ENCODE measurements at places on chromosomes 4 and X. TPM values are rescaled to one million over a fixed set of nuclear protein-coding genes. Genes with fewer than 3 reads are reported as not detected.
A peak's percentile ranks its signal among the peaks of the same experiment; 100 is the strongest.

IL9R gene
- total RNA-seq, result 0.17 TPM

ERVMER34-1 gene
- total RNA-seq, result 3.4 TPM

FAAH2 gene
- total RNA-seq, result 7.5 TPM

ADAM29 gene
- total RNA-seq, result not detected

SPACA5 gene
- total RNA-seq, result not detected

MAGEE1 gene
- total RNA-seq, result 2.2 TPM

- DNase-seq, result no peak
These were observed 134.4 kb downstream of the RASL11B start for GRCh38 chr4:52996261-52997131.

DNA sequence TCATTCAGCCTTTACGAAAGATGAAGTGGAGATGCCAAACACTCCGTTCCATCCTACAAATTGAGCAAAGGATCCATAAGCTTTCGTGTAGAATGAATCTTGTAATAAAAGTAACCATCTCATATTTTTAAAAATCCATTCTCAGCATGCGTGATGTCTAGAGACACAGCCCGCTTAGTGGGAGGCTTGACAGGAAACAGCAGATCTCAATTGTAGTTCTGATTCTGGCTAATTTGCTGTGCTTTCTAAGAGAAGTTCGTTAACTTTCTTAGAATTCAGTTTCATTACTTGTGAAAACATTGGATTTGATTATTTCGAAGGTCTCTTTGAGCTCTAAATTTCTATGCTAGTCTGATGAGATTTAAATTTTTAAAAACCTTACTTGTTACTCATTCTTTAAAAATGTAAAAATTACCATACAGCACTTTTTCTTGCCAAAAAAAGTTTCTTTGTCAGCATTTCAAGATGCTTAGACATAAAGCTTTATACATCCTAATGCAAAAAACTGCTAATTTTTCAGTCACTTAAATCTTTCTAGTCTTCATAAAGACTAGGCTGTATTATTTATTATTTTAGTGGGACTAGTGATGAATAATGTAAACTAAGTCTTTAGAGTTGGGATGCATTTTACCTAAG lies 66.9 kb upstream of the NEIL3 start:
- DNase-seq, result no peak

- DNase-seq, result no peak
These were observed 707.9 kb downstream of the CENPC start for GRCh38 chr4:66837279-66837922.

- DNase-seq, result no peak
These were observed 59.2 kb upstream of the PARM1 start for GRCh38 chr4:74873545-74874301.

DNA sequence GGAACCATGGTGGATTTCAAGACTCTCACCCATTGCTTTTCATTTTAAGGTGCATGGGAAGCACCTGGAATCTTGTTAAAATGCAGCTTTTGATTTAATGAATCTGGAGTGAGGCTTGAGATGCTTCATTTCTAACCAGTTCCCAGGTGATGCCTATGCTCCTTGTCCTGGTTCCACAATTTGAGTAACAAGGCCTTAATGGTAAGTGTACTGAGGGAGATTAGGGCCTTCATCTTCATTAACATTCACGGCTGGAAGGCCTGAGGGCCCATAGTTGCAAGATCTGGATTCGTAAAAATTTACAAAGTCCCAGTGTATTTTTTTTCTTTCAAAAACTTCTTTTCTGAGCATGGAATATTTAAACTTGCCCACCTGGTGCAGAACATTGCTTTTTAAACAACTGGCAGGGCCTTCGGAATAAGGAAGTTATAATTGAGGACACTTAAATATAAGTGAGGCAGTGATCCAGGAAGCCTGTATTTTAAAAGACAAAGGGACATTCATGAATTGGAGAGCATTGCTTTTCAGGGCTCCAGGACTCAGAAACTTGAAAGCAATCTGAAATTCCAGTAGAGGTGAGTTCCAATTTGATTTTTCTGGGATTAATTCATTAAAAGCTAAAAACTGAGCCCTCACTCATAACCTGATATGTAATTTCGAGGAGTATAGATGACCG lies 77.8 kb downstream of the NPNT start:
- DNase-seq, result peak; percentile 17

- DNase-seq, result no peak
These were observed 377.9 kb upstream of the EMCN start for GRCh38 chr4:100895556-100896197.

DNA sequence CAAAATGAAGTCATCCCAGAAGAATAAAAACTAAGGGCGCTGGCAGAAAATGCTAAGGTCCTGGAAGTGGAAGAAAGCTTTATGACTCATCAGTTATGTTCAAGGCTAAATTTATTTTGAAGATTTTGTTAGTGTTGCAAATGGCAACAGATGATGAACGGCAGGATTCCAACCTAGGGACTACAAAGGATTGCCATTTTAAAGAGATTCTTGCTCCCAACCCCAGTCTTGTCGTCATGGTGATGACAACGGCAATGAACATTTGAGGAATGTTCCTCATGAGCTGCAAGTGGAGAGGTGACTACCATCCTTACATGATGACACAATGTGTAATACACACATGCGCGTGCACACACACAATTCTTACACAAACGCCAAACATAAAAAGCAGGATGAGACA lies 54.4 kb upstream of the FTHL17 start:
- no peak for DNase-seq

GRCh38 chrX:6738518-6739470 lies 203.9 kb upstream of the VCX3A start:
- no peak for DNase-seq

DNA sequence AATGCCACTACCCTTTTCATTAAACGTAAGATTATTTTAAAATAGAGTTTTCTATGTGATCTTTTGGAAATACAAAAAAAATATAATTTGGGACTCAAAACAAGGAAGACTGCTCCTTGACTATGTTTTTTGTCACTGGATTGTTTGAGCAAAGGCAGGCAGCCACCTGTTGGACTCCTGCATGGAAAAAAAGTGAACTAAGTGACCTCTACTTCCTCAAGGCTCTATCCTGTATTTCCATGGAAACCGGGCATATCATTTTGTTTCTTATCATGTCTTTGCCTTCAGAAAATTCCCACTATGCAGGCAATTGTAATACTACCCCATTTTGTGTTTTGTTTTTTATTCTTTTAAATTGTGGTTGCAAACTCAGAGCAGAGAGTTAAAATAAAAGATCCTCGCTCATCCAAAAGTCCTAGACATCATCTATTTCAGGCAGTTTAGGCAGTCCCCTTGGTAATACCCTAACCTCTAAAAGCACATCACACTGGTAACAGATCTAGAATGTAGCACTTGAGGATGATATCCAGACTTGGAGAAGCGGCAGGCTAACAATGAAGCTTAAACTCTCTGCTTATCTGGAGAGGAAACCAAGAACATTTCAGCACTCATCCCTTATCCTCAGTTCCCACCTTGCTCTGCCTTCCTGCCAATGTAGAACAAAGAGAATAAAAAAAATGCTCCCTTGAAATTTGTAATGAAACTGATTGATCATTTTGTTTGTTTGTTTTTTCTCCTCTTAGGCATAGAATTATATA lies 165.7 kb downstream of the BANK1 start:
- DNase-seq, result no peak

GRCh38 chrX:50618788-50619558 lies 148.3 kb upstream of the DGKK start:
- no peak for DNase-seq

GRCh38 chr4:110637408-110638088 lies 14.7 kb upstream of the PITX2 start:
- DNase-seq, result peak; percentile 84

DNA sequence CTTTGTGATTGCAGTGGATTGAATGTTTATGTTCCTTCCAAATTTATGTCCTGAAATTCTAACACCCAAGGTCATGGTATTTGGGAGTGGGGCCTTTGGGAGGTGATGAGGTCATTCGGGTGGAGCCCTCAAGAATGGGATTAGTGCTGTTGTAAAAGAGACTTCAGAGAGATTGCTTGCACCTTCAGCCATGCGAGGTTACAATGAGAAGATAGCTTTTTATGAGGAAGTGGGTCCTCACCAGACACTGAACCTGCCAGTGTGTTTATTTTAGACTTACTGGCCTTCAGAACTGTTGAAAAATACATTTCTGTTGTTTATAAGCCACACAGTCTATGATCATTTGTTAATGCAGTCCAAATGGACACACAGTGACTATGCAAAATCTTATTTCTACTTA lies 161.0 kb upstream of the GPRIN3 start:
- DNase-seq, result no peak

- no peak for DNase-seq
These were observed 27.0 kb downstream of the TFDP3 start for GRCh38 chrX:133190877-133191738.

- no peak for DNase-seq
These were observed 787.5 kb downstream of the FSTL5 start for GRCh38 chr4:161376275-161376674.

DNA sequence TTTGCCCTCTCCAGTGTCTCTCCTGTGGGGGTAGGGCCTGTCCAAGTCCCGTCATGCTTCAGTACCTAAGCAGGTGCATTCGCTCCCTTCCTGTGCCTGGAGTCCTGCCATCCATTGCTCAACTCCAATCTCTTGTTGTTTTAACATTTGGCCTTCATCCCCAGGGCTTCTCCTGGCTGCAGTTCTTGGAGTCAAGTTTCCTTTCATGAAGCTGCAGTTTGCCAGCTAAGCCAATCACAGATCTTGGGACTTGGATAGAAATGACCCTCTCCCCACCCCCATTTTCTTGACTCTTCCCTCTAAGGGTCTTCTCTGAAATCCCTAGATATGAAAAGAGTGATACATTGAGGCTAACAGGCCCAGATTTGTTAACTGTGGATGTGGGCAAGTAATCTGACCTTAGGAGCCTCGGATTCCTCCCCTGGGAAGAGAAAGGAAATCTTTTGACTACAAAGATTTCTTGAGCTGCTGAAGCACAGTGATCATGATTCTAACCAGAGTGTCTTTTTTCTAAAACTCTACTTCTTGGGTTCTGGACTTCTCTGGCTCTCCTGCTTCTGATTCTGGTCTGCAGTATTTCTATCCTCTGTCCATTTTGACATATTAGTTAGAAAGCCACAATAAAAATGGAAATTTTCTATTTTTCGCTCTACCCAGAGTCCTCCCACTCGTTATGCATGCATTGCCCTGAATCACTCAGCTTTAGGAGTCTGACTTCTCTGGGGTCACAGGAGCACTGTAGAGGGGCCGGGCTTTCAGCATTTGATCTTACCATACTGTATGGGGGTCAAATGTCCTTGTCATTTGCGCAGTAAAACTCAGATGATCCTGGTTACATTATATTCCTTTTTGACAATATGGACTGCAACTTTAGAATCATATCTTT lies 61.0 kb downstream of the CHRNA9 start:
- DNase-seq, result peak; percentile 44

DNA sequence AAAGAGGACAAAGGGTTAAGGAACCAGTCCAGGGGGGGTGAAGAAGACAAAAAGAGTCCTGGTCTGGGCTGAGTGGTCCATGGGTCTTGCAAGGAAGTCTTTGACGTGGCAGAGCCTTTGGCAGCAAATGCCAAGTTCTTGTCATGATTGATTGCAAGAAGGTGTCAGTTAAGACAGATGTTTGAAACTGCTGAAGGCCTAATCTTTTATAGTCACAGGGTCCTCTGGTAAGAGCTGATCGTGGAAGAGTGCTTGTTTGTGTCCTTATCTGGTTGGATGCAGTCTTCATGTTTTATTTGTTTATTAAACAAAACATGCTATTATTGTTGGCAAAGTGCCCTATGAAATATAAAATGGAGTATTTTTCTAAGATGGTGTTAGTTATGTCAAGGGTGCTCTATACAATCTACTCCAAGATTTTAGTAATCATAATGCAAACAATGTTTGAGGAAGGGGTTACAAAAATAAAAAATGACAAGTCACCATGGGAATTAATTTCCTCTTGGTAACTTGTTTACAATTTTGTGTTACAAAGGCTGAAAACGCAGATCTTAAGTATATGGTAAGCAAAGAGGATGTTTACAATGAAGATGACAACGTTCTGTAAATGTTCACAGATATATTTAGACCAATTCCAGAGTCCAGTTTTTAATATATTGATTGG lies 85.9 kb downstream of the MAGED4 start:
- DNase-seq, result no peak

- DNase-seq, result no peak
These were observed 46.1 kb upstream of the CITED1 start for GRCh38 chrX:72351606-72352334.

DNA sequence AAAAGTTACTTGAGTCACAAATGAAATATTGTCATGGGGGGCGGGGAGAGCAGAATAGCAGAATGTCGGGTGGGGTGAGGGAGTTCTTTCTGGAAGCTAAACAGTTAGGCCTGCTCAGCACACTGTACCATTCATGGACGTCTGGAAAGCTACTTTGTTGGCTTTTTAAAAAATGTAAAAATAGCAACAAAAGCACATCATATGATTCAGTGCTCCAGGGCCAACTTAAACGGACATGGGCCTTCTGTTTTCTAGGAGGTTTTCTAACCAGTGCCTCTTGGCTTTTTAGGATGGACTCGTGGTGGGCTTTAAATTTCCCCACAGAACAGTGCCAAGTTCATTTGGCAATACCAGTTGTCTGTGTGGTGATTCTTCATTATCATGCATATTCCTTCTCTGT lies 57.4 kb upstream of the CLCN4 start:
- DNase-seq, result no peak

GRCh38 chr4:63632858-63633257 lies 776.4 kb downstream of the TECRL start:
- DNase-seq, result no peak

DNA sequence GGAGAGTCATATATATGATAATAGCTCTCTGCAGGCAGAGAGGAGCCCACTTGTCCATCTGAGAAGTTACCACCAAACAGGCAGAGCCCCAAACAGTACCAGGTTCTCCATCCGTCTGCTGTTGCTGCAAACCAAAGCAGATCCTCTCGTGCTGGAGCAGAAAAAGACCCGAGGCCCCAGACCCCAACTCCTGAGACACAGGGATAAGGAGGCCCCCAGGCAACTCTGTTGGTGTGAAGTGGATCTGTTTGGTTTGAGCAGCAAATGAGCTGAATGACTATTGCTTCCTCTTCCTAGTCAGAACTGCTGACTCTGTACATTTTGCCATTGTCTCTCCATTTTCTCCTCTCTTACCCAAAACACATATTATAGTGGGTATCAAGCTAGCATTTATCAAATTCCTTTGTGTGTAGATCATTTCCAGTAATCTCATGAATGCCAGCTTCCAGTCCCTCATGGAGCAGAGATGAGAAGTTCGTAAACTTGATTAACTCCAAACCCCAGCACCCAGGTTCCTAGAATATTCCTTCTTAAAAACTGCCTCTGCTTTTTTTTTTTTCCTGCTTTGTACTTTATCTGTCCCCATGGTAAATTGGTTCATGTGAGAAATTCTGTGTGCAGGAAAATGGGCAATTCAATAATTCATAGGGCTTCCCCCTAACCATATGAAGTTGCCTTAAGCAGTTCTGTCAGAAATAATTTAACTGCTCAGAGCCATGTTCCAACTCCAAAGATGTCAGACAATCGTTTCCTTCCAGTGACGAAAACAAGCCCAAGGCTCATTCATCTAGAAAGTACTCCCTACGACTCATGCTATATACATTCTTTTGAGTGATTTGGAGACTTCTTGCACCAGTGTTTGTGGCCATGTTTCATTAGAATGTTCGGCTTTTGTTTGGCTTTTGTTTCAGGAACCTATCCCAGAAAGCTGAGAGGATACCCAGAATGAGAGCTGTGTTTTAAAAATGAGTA lies 98.6 kb upstream of the ATXN3L start:
- DNase-seq, result no peak
